ENCODE measurements at places on chromosomes 3 and 15. TPM values are rescaled to one million over a fixed set of nuclear protein-coding genes. Genes with fewer than 3 reads are reported as not detected.

DNA sequence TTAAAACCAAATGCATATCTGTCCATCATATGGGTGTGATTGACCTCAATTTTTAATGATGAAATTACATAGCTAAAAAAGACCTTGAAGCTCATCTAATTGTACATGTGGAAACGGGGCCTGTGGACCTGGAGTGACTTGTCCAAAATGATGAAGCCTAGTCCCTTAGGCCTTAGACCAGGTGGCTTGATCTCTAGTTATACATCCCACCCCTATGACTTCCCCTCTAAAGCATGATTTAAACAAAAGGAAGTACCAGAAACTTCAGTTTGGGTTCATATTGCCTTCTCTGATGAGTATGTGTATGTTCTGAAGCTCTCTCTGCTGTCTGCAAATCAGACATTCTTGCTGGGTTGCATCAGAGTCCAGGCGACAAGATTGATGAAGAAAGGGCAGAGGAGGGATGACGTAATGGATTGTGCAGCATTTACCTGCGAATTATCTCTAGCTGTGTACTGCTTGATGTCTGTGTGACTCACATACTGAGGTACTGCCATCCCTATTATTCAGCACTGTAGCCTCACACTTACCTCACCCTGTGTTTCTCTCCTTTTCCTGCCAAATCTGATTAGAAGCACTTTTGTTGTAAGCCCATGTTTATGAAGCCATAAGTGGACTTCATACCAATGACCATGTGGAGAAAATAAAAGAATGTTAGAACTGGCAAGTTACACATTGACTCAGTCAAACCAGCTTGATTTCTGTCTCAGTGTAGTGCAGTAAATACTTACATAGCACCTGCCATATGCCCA is 111.5 kb downstream of the FILIP1L start:
- DNase-seq, result no peak

DNA sequence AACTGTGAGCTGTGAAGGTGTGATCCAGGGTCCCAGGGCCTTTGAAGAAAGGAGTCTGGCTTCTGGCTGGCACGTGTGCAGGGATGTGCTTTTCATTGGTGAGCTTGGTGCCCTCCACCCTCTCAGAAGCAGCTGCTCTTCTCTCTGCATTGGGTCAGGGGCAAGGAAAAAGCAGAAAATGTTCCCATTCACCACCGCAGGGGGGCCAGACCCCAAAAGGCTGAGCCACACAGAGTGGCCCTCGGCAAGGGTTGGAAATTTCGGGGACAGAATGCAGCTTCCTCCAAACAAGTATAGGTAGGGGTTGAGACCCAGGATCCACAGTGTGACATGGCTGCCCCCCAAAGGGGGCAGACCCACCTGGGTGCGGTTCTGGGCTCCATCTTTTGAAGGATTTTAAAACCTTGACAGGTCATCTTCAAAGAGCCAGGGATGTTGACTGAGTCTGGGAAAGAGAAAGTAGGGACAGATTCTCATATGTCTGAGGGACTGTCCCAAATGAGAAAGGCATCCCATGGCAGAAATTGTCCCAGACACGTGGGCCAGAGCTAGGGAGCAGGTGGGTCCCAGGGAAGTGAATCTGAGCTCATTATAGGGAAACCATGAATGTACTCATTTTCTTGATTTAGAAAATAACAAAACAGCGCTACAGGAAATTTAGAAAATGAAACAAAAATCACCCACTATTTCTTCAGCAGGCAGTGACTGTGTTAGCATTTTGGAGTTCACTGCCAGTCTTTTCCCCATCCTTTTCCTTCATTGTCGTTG is 2.7 kb downstream of the CSK start:
- DNase-seq, result no peak

DNA sequence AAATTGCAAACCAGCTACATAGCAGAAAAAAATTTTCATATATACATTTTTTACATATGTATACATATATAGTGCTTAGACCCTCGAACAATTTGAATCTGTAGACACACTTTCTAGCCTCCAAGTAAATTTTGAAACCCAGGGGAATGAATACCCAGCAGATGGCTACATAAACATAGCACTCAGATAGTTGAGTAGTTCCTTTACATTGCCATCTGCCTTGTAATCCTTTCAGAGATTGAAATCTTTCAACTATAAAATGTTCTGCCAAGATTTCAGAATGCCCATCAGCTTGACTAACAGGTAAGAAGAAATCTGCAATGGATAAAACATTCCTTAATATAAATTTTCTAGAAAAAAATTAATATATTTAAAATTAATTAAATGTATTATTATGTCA is 1333.5 kb upstream of the CADM2 start:
- no peak for DNase-seq

- no peak for DNase-seq
These were observed 280.5 kb downstream of the MBNL1 start for GRCh38 chr3:152549263-152549662.

DNA sequence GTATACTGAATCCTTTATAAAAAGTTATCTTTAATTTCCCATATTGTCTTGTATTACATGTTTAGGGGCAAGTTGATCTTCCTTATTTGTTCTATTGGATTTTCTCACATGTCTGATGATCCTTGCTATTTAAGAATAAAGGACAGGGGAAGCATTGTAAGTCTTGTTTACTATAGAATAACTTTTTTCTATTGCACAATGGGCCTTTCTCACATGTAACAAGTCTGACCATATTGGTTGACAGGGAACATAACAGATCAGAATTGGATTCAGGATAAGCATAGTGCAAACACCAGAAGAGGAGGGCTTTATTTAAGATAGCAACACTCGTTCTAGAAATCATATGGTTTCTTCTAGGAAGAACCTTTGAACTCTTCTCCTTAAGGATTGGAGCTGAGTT is 257.9 kb upstream of the RBMS3 start:
- DNase-seq, result no peak

DNA sequence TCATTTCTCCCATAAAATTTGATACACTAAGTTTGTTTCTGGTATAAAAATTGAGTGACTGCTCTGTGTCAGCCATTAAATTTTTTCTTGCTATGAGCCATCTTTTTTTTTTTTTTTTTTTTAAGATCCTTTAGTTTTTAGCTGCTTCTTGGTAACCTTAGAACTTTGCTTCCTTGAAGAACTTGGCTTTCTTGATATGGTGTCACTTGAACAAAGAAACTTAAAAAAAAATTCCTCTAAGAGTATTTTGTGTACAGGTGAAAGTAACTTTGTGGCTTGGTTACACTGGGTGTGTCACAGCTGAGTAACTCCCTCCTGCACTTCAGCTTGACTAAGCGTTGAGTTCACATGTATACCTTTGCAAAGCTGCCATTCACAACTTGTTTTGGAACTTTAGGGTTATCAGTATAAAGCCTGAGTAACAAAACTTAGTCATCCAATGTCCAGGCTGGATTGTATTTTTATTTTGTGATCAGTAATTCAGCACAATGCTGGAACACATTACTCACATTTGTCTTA is 6.5 kb downstream of the CHD2 start:
- DNase-seq, result no peak

- DNase-seq, result no peak
These were observed 739 bp downstream of the SYN2 start for GRCh38 chr3:12004741-12005513.

Gene AP4E1
- 8.3 TPM for polyA plus RNA-seq

- DNase-seq, result no peak
These were observed 2.0 kb downstream of the CCR5 start for GRCh38 chr3:46372492-46373359.

DNA sequence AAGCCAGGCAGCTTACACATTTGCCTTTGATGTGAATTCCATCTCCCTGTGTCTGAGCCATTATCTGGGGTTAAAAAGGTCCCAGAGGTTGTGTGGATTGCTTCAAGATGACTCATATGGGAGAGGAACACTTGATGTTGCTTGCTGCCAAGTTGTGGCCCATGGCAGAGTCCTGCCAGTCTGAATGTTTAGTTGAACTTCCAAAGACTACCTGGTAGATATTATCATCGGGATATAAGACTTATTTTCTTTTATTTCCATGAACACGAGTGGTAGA is 85.6 kb downstream of the TJP1 start:
- no peak for DNase-seq

- DNase-seq, result no peak
These were observed 50.3 kb downstream of the FILIP1L start for GRCh38 chr3:100063929-100064461.

DNA sequence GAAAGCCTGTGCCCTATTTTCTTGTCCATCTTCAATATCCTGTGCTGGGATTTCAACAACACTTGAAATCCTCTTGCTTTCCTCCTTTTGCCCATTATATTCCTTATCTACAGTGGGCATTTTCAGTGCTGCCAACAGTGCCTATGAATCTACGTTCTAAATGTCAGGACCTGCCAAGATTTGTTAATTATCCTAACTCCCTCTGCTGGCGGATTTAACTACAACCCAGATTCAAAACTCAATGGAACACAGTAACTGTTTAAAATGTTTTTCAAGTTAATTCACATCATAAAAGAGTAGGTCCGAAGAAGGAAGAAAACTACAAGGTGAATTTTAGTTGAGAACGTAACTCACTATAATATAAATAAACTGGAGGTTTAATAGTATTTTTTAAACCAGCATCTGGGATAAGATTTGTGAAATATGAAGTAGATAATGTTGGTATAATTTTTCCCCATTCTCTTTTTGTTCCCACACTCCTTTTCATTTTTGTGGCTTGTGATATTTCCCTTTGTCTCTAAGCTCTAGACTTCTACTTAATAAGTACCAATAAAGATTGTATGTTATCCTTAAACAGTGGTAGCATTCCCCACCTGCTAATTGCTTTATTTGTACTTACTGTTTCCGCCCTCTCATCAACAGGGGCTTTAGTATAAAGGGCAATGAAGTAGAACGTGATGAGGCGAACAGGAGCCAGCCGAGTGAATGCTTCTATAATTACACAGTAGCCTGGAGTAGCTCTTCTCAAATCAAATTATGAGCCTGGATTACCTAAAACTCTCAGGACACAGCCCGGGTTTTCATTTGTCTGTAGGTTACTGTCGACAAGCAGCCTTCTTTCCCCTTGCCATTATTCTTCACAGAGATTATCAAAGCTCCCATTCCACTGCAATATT is 302.5 kb upstream of the ATP11B start:
- no peak for DNase-seq

DNA sequence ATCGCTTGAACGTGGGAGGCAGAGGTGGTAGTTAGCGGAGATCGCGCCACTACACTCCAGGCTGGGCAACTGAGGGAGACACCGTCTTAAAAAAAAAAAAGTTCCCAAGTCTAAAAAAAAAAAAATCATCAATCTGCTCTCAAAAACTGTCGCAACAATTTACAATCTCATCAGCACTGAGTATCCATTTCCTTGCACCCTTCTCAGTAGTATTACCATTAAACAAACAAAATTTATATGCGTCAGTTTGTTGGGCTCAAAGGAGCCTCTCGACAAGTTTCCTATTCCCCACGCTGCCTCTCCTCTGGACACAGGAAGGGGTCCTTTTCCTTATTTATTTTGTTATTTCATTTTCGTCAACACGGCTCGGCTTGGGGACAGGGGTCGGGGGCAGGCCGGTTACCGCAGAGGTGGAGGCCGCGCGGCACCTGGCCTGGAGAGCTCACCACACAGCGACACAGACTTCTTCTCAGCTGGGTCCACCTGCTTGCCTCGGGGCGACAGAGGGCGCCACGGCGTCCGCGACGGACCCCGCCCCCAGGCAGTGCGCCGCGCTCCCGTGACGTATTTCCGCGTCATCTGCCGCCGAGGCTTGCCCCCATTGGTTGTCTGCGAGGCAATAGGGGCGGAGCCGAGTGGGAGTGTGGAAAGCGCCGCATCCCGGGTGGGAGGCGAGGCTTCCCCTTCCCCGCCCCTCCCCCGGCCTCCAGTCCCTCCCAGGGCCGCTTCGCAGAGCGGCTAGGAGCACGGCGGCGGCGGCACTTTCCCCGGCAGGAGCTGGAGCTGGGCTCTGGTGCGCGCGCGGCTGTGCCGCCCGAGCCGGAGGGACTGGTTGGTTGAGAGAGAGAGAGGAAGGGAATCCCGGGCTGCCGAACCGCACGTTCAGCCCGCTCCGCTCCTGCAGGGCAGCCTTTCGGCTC is at the start of gene MAP2K1:
Gene MAP2K1, plus strand, starts transcription at position 709 of the 920 bp plus-strand sequence. CDS start 436 bp downstream, outside the sequence.
- DNase-seq, result peak; percentile 90

- DNase-seq, result no peak
These were observed 877.1 kb downstream of the PDCD6IP start for GRCh38 chr3:34675383-34676120.

All from right renal cortex interstitium (tissue), 3 donors.